Activated B cell treated with CpG ODN at 0.5 μM for 24 hours (primary cell): ENCODE measurements at places on chromosomes 5 and 9. TPM values are rescaled to one million over a fixed set of nuclear protein-coding genes. Genes with fewer than 3 reads are reported as not detected.

IFNA21 gene
- total RNA-seq: not detected in 2 replicates

ITK gene
- total RNA-seq: 0.18 and 0.86 TPM in 2 replicates

CYSRT1 gene
- 0.39 and 0.53 TPM in 2 replicates for total RNA-seq

GRCh38 chr5:77719666-77720363 lies 56.3 kb downstream of the TBCA start:
- no peak for DNase-seq

- DNase-seq: no peak
Measured at GRCh38 chr5:35788724-35789123, 68.0 kb upstream of the IL7R start.

DNA sequence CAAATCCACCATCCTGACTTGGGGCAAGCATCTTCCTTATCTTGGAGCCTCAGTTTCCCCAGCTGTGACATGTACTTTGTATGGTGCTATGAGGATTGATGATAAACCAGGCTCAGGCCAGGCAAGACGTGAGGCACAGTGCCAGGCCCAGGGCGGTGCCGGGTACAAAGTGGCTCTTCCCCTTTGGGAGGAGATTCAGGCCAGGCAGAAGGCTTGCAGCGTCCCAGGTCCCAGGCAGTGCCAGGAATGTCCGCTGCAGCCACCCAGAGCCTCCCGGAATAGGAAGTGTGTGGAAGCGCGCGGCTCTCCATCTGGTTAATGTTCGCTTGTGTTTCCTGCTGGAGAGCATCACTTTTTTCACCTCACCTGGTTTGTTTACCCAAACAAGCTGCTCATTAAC lies 12.6 kb upstream of the DENND1A start:
- no peak for DNase-seq

DNA sequence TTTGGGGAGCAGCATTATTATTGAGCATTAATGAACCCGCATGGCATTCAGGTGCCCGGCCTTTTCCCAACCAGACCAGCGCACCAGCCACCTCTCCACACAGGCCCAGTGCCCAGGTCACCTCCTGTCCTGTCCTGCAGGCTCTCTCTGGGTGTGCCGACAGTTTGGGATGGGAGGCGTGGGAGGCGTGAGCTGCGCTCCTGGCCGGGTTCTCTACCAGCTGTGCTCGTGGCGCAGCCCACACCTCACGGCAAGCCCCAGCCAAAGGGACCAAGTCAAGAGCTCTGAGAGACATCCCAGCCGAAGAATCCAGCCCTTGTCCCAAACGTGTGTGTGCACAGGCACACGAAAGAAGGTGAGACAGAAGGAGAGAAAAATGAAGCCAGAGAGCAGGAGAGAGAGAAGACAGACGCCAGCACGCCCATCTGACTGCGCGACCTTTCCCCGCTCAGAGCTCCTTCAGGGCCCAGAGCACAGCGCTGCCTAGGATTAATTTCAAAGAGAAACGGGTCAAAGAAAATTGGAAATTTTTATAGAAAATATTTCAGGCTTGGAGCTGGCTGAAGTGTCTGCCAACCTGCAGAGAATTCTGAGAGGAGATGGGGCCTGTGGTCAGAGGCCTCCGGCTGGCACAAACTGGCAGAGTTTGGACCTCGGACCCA lies 81.7 kb downstream of the ADAMTS2 start:
- DNase-seq: peak; percentile 0

GRCh38 chr5:73376618-73377170 lies 71.9 kb downstream of the FOXD1 start:
- no peak for DNase-seq

DNA sequence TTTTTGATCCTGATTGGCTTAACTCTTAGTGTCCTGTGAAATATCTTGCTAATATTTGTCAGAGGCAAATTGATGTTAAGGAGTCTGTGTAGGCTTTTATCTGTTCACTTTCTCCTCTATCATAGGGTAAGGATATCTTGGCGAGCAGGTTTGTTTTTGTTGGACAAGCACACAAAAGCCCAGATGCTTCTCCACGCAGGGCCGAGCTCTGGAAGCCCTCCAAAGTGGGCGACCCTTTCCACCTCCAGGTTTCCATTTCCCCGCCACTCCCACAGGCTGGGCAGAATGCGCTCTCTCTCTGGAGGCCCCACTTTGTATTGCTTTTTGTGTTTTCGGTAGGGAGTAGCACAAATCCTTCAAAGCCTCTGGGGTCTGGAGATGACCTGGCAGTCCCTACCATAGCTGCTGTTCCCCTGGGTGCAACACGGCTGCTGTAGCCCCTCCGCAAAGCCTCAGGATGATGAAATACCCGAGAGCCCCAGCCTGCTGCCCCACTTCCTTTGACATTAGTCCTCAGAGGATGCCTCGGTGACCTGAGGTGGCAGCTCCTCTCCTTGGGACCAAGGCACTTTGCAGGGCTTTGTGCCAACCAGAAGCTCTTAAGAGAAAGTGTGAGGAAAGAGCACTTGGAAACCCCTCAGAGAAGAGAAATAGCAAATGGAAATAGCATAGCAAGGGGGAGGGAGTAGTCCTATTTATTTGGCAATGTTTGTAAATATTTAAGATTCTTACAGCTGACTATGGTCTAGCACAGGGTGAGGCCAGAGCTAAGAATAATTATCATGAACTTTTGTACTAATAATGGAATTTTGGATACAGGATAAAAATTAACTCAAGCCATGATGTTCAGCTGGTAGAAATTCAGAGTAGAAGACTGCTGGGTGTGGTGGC lies 122.8 kb downstream of the ARHGEF28 start:
- DNase-seq: no peak

GRCh38 chr5:115818821-115819220 lies 2.4 kb upstream of the CDO1 start:
- DNase-seq: no peak

DNA sequence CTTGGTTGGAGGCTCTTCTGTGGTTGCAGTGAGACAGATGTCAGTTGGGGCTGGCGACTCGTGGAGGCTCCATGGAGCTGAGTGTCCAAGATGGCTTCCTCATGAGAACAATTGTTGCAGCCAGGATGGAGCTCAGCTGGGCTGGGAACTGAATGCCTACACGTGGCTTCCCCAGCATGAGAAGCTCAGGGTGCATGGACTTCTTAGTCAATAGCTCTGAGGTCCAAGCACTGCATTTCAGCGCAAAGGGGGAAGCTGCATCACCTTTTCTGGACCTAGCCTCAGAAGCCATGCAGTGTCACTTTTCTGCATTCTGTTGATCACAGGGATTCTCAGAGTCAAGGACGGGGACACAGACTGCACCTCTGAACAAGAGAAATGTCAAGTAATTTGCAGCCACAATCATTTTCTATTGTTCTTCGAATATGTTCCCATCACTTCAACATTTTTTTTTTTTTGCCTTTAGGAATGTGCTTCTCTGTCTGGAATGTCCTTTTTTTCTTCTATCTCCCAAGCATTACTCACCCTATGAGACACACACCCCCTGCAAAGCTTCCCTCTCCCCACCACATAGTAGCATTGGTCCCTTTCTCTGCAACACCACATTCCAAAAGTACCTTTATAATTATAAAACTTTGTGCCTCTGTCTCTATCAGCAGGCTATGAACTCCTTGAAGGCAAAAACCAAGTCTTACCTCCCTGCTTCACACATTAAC lies 57.5 kb upstream of the STK32A start:
- DNase-seq: no peak

GRCh38 chr5:171438738-171439137 lies 19.3 kb downstream of the FGF18 start:
- no peak for DNase-seq

DNA sequence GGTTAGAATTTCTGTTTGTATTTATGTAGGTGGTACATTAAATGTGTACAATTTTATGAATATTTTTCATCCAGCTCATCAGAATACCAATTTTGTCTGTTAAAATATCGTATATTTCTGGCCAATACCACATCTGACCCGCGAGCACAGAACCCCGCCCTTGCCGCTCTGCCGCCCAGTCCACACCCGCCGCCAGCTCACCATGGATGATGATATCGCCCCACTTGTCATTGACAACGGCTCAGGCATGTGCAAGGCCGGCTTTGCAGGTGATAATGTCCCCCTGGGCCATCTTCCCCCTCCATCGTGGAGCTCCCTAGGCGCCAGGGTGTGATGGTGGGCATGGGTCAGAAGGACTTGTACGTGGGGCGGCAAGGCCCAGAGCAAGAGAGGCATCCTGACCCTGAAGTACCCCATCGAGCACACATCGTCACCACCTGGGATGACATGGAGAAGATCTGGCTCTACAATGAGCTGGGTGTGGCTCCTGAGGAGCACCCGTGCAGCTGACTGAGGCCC lies 153.2 kb downstream of the CAVIN4 start:
- no peak for DNase-seq

- DNase-seq: no peak
Measured at GRCh38 chr9:121138561-121138960, 63.1 kb downstream of the RAB14 start.

DNA sequence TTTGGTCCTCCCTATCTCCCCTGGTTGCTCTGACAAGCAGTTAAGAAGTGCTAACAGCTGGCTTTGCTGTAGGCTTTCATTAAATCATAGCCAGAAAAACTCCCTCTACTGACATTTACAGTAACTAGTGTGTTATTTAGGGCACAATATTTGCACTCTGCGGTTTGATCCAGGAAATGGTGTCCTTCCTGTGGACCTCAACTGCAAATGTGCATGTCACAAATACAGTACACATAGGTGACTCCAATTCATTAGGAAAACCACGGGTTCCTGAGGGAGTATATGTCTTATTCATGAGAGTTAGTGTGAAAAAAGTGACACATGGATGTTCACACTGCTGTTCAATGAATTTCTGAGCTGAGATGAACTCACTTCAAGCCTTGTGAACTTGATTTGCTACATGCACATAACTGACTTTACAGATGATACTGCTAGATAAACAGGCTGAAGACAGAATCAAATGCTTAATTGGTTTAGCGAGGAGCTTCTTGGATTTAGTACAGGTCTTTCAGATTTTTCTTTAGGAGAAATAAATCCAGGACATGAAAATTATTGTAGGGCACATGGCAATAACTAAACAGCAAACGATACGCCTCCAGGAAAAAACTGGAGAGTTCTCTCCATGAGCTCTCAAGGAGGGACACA lies 281.5 kb downstream of the EFNA5 start:
- DNase-seq: no peak

DNA sequence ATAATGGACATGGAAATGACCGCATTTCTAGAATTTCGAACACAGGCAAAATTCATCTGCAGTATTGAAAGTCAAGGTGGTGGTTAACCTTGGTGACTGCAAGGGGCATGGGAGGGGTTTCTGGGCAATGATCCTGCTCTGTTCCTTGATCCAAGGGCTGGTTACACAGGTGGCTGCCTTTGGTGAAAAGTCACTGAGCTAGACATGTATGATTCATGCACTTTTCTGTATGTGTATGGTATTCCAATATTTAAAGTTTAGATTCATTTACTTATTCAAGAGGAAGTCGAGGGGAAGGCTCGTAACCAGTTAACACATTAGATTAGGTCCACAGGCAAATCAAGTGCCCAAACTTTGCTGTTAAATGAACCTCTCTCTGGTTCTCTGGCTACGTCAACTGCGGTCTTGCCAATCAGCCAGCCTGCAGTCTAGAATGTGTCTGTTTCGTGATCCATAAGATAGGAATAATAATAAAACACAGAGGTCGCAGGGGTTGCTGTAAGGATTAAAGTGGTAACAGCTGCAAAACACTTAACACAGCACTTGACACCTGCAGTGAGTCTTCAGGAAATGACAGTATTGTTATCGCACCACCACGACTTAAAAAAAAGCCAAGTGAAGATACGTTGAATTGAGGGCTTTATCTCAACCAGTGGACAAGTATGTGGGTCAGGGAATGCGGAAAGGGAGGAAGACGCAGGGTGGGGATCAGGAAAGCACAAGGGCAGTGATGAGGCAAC lies 92.5 kb downstream of the TLE1 start:
- DNase-seq: no peak

DNA sequence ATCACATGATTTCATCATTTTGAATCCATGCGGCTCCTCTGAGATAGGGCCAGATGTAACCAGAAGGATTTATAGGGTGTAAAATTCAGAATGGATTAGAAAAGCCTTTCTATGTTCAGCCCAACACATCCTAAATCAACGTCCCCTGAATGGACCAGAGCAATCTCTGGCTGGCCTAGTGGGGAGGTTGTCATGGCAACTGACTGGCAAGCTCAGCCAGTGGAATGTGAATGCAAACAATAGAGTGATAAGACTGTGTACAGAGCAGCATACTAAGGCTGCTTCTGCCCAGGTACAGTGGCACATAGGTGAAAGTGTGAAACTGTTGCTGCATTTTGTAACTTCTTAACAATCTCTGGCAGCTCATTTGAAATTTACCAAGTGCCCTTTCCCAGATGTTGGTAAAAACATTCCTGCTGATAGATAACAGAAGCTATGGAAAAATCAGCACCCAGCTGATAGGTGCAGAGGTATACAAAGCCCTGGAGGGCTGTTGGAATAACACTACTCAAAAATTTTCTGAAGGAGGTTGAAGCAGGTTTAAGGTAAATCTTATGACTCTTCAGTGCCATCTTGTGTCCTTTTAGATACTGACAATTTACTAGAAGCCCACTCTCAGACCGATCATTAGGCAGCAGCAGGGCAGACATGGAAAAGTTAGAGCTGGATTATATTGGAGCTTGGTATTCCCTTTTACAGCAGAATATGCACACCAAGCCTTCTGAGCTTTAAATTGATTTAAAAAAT lies 267.2 kb downstream of the RAB3C start:
- no peak for DNase-seq

GRCh38 chr9:36517131-36517530 lies 55.6 kb upstream of the MELK start:
- DNase-seq: no peak

GRCh38 chr5:10756549-10756948 lies 4.5 kb downstream of the DAP start:
- no peak for DNase-seq

DNA sequence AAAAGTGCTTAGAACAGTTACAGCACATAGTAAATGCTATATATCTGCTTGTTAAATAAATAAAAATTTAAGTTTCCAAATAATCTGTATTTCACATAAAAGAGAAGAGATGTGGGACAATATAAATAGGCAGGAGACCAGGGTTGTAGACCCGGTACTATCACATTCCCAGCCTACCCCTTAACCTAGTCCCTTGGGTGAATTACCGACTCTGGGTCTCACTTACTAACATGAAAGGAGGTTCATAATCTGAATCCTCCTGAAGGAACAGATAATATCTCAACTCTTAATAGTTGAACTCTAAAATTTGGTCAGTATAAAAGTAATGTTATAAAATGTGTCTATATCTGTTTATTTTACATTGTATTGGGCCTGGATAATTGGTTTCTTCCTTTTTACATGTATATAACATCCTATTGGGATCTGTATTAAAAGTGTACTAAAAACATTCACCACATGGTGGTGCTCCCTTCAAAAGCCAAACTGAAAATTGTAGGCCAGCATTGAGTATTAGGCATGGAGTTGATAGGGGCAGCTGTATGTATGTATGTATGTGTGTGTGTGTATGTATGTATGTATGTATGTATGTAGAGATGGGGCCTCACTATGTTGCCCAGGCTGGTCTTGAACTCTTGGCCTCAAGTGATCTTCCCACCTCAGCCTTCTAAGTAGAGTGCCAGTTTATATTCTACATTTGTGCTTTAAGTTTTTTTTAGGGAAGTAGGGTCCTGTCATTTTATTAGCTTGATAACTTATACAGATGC lies 64.2 kb upstream of the ABL1 start:
- no peak for DNase-seq

DNA sequence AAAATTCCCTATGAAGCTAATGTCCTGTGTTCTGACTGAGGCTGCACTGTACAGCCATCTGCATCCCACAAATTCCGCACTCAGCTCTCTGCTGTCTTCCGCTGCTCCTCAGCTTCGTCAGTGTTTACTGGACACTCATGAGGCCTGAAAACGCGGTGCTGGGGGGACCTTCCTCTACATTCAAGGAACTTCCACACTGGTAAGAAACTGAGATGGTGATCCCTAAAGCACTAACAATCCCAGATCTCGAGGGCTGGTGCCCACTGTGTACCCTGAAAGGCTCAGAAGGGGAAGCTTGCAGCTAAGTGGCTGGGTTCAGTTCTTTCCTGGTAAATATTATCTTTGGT lies 117.9 kb downstream of the NRG2 start:
- DNase-seq: no peak
